ENCODE measurements at places on chromosomes 7 and 10. TPM values are rescaled to one million over a fixed set of nuclear protein-coding genes. Genes with fewer than 3 reads are reported as not detected.

Gene C7orf33
- total RNA-seq: not detected

Gene SPDYE8
- not detected for total RNA-seq

Gene TWIST1
- 16.1 TPM for total RNA-seq

Gene TMEM120A
- 19.3 TPM for total RNA-seq

Gene CALML3
- total RNA-seq: 0.25 TPM

Gene SLC13A4
- not detected for total RNA-seq

Gene HTR5A
- not detected for total RNA-seq

Gene PLEKHS1
- total RNA-seq: not detected

Gene GNAT3
- not detected for total RNA-seq

Gene GPR85
- total RNA-seq: 0.61 TPM

Gene CARD11
- not detected for total RNA-seq

Gene PRKAG2
- total RNA-seq: 73.9 TPM

Gene SHH
- total RNA-seq: not detected

DNA sequence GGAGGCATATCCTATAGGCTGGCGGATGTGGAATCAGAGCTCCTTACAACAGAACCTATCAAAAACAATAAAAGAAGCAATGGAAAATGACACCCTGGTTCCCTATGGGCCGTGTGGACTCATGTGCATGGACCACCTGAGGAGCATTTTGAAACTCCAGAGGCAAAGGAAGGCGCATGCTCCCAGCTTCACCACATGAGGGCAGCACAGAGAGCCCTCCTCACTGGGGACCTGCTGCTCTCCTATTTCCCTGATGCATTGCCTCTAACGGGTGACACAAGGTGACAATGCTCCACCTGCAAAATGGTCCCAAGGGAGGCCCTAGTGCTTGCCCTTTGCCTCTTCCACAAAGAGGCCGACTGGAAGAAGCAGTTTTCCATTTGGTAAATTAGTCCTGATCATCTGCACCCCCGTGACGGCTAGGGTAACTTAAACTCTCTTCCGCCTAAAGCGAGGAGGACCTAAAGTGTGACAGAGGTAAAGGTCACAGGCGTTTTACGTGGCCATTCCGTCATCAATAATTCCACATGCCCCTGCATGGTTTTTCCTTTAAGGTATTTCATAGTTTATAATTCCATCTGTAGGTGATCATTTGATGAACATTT is 67.7 kb downstream of the GPAM start:
- no peaks in the 10 kb centered on the region for H3K4me1 ChIP-seq
- no peak overlapping the region for H3K4me3 ChIP-seq
- no peak overlapping the region for H3K27ac ChIP-seq
- no peaks in the 10 kb centered on the region for H3K27me3 ChIP-seq
- peak; percentile 58 for DNase-seq
- no peaks in the 10 kb centered on the region for H3K36me3 ChIP-seq

DNA sequence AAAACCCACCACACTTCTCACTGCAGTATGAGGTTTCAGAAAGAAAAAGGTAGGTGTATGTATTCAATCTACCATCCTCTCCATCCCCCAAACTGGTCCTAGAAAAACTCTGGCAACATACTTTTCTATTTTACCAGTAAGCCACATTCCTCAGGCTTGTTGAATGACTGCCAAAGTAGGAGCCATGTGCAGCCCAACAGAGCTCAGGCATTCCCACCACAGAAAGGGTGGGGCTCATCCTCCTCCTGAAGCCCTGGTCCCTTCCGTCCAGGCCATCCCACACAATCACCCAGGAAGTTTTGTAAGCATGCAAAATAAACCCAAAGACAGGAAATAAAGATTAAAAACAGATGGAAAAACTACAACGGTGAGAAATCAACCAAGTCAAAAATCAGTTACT is 57.2 kb downstream of the MAD1L1 start:
- no peak overlapping the region for H3K4me3 ChIP-seq
- H3K4me1 ChIP-seq: peaks cover 33% of the 10 kb centered on the region
- peaks cover 13% of the 10 kb centered on the region for H3K36me3 ChIP-seq
- DNase-seq: peak; percentile 95

- H3K36me3 ChIP-seq: peaks cover 10% of the 10 kb centered on the region
- H3K4me1 ChIP-seq: no peaks in the 10 kb centered on the region
- H3K27me3 ChIP-seq: no peaks in the 10 kb centered on the region
- H3K27ac ChIP-seq: no peak overlapping the region
- H3K4me3 ChIP-seq: no peak overlapping the region
- DNase-seq: no peak
These were observed 54.6 kb downstream of the ATE1 start for GRCh38 chr10:121873236-121873635.

- peaks cover 77% of the 10 kb centered on the region for H3K27me3 ChIP-seq
- H3K4me3 ChIP-seq: no peak overlapping the region
- H3K27ac ChIP-seq: no peak overlapping the region
- no peak for DNase-seq
- H3K4me1 ChIP-seq: no peaks in the 10 kb centered on the region
- H3K36me3 ChIP-seq: no peaks in the 10 kb centered on the region
These were observed 177.2 kb upstream of the PCLO start for GRCh38 chr7:83339907-83340306.

GRCh38 chr7:45015313-45015712 is 15.3 kb downstream of the CCM2 start:
- H3K4me1 ChIP-seq: peaks cover under 1% of the 10 kb centered on the region
- peaks cover 30% of the 10 kb centered on the region for H3K36me3 ChIP-seq
- no peak overlapping the region for H3K27ac ChIP-seq
- DNase-seq: no peak
- H3K4me3 ChIP-seq: no peak overlapping the region

GRCh38 chr10:110323503-110323902 is 18.8 kb upstream of the SMNDC1 start:
- no peaks in the 10 kb centered on the region for H3K36me3 ChIP-seq
- H3K27me3 ChIP-seq: no peaks in the 10 kb centered on the region
- H3K4me3 ChIP-seq: no peak overlapping the region
- peak; percentile 49 for DNase-seq

GRCh38 chr10:102422545-102423129 is 2.0 kb downstream of the FBXL15 start:
- DNase-seq: peak; percentile 75
- no peaks in the 10 kb centered on the region for H3K27me3 ChIP-seq
- peaks cover 17% of the 10 kb centered on the region for H3K36me3 ChIP-seq
- peak overlapping the region; percentile 99 for H3K4me3 ChIP-seq
- peak overlapping the region; percentile 64 for H3K27ac ChIP-seq

- no peak overlapping the region for H3K4me3 ChIP-seq
- H3K4me1 ChIP-seq: no peaks in the 10 kb centered on the region
- no peak for DNase-seq
These were observed 190.0 kb downstream of the PLXNA4 start for GRCh38 chr7:132386201-132386681.

DNA sequence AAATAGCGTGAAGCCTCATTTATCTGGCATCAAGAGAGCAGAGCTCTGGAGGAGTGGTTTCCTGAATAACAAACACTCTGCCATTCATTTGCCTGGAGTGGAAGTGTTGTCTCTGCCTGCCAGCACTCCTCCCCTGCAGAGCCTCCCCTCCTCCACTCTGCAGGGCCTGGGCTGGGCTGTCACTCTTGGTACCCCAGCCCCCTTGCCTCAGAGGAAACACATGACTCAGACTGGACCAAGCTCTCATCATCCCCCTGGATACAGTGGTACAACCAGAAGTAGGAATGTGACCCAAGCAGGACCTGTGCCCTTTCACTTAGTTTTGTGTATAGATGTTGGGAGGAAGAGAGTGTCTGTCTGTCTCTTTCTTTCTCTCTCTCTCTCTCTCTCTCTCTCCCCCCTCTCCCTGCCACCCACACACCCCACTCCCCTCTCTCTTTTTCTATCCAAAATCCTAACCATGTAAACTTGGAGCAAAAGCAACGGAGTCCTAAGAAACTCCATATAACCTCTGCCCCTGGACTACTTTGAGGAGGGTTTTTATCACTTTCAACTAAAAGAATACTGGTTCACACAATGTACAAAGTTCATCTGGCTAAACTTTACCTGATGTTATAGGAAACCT is 43.9 kb downstream of the DOCK4 start:
- H3K4me3 ChIP-seq: no peak overlapping the region
- H3K36me3 ChIP-seq: no peaks in the 10 kb centered on the region
- H3K27me3 ChIP-seq: no peaks in the 10 kb centered on the region
- H3K27ac ChIP-seq: no peak overlapping the region
- peak; percentile 28 for DNase-seq
- H3K4me1 ChIP-seq: peaks cover 26% of the 10 kb centered on the region

DNA sequence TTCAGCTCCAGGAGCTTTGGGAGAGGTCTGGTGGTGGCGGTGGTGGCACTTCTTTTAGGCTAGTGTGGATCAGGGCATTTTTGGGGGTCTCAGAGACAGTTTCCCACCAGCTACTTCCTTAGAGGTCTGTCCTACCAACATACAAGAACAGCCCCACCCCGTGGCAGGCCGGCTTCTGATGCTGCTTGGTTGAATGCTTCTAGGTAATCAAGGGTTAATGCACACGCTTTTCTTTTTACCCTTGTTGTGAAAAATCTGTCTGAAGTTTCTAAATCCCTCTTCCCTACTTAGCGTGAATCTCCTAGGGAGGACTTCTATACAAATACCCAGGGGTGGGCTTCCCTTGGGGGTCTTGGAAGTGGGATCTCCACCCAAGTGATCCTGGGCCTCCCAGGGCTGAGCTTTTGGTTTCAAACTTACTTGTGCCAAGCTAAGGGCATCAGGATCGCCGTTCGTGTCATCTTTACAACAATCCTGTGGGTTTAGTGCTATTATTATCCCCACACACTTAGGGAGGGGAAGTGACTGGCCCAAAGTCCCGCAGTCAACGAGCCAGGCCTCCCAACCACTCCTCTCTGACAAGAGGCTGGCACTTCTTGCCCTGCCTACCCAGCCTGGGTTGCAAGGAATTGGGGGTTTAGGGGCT is 1.7 kb downstream of the SH2B2 start:
- H3K27ac ChIP-seq: no peak overlapping the region
- peak overlapping the region; percentile 68 for H3K4me3 ChIP-seq
- no peak for DNase-seq

GRCh38 chr7:140016540-140016939 is 46.2 kb downstream of the PARP12 start:
- no peaks in the 10 kb centered on the region for H3K27me3 ChIP-seq
- no peaks in the 10 kb centered on the region for H3K36me3 ChIP-seq
- no peak overlapping the region for H3K27ac ChIP-seq

DNA sequence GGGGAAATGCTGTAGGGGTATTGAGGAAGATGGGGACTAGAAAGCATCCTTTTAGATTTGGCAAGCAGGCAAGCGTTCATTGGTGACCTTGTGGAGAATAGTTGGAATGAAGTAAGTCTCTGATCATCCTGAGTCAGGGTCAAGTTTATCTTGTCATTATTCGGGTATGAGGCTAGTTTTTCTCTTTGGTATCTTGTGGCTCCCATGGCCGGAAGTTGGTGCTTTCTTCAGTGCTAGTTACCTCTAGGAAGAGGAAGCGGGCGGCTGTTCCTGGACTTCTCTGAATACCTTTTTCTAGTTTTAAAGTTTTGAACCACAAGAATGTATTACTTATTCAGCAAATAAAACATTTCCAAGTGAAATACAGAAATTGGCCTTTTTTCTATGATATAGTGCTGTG is 9.2 kb downstream of the CREM start:
- no peak overlapping the region for H3K27ac ChIP-seq
- H3K4me1 ChIP-seq: no peaks in the 10 kb centered on the region
- no peak overlapping the region for H3K4me3 ChIP-seq
- DNase-seq: no peak

DNA sequence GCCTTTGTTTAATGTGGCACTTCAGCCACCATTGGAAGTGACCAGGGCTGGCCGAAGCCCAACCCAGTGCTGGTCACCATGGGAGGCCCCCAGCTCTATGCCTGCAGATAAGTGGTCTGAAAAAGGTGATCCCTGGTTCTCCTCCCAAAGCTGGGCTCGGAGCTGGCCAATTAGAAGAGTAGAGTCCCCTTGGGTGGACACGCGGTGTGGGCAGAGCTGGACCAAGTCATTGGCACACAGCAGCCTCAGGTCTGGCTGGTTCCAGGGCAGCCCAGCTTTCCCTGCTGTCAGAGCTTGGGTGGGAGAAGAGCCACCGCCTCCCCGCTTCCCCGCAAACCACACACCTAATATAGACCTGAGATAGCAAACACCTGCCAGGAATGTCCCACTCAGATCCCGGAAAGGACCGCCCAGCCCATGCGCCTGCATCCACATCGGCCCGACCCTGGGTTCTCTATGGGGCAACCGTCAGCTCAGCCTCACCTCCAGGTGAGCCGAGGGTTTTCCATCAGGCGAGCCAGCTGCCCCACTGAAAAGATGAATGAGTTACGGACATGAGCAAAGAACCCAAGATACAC is 84.3 kb downstream of the TCERG1L start:
- H3K27ac ChIP-seq: no peak overlapping the region
- H3K4me1 ChIP-seq: no peaks in the 10 kb centered on the region
- H3K36me3 ChIP-seq: no peaks in the 10 kb centered on the region
- DNase-seq: no peak
- no peaks in the 10 kb centered on the region for H3K27me3 ChIP-seq
- no peak overlapping the region for H3K4me3 ChIP-seq

- H3K36me3 ChIP-seq: no peaks in the 10 kb centered on the region
- no peak for DNase-seq
- no peaks in the 10 kb centered on the region for H3K27me3 ChIP-seq
- H3K4me3 ChIP-seq: no peak overlapping the region
- peaks cover 27% of the 10 kb centered on the region for H3K4me1 ChIP-seq
These were observed 77.4 kb downstream of the CYP26A1 start for GRCh38 chr10:93150990-93151547.

DNA sequence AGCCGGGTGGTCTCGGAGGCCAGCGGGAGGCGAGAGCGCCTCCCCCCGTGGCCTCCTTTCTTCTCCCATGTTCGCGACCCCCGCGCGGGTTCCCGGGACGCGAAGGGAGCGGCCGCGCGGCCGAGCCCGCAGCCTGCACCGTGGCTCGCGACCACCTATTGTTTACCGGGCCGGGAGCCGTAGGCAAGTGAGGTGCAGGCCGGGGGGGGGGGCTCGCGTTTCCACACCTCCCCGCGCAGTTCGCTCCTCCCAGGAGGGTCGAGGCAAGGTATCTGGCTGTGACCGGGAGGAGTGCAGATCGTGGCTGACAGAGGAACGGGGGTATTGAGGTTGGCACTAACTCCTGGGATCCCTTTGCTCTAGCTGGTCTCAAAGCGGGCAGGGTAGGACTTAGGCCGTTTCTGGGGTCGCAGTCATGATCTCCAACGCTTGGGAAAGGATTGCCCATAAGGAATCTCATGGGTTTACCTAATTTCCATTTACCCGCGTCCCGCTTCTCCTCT is 734 bp downstream of the PTPN12 start:
- peaks cover 14% of the 10 kb centered on the region for H3K4me1 ChIP-seq
- H3K36me3 ChIP-seq: no peaks in the 10 kb centered on the region
- H3K4me3 ChIP-seq: peak overlapping the region; percentile 78
- DNase-seq: peak; percentile 53
- H3K27me3 ChIP-seq: no peaks in the 10 kb centered on the region

All from MCF 10A (cell line).